Upper lobe of left lung (tissue), 6 donors: ENCODE measurements at places on chromosomes 4 and X. TPM values are rescaled to one million over a fixed set of nuclear protein-coding genes. Genes with fewer than 3 reads are reported as not detected.

DNA sequence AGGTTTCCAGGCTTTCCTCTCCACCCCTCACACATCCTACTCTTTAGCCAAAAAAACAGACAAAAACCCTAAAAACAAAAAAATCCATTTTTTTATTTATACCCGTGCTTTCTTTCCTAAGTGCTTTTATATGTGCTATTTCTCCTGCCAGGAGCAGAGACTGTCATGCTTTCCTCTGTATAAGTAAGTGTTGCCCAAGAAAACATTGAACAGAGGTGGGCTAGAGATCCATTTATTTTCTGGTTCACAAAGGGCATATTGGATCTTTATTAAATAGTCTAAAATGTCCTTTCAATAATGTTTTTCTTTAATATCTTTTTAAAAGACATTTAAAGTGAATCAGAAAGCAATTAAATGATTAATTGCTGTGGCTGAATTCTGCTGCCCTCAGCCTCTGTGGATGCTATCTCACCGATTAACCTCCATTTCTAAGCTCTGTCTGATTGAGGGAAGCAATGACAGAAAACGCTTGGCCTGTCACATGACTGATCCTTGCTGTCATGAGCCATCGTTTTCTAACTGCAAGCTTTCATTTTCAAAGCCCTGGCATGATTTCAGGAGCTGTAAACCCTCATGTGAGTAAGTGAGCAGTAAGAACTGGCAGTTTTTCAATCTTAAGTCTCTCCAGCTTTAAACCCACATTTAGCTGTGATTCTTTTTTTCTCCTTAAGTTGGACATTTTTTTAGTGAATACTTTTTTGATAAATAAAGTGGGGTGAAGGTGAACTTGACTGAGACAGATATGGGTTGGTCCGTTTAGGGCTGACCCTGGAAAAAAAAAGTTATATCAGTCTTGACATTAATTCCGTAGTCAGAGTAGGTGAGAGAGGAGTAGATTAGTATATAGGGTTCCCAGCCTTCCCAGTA lies 180.7 kb upstream of the PGRMC2 start:
- no peak for DNase-seq
- H3K4me1 ChIP-seq, result peaks cover 9% of the 10 kb centered on the region
- H3K27ac ChIP-seq, result peak overlapping the region; percentile 65
- H3K4me3 ChIP-seq, result no peak overlapping the region
- H3K27me3 ChIP-seq, result no peaks in the 10 kb centered on the region

- H3K4me1 ChIP-seq, result peaks cover 14% of the 10 kb centered on the region
- H3K27ac ChIP-seq, result no peak overlapping the region
- no peak for DNase-seq
- H3K27me3 ChIP-seq, result no peaks in the 10 kb centered on the region
Measured at GRCh38 chr4:39442998-39443397, 15.7 kb downstream of the RPL9 start.

DNA sequence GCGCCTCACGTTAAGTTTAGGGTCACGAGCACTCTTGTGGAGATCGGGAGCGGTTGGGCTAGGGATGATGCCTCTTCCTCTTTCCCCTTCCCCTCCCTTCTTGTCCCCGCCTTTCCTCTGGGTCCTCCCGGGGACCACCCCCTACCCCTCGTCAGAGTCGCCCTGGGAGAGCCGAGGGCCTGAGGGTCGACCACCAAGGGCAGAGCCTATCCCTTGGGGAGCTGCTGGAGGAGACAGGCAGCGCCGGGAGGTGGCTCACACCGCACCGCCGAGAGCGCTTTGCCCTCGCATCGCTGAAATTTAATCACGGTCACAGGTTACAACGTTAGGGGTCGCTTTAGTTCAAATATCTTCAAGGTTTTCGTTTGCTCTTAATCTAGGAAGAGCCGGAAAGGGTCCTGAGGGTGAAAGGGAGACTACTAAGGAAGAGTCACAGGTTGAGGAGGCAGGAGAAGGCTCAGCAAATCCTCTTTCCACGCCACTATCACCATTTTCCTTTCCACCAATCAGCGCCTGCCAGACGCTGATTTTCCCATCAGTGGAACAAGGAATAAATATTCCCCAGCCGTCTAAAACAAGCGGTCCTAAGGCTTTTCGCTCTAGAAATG lies 528 bp upstream of the SNCA start:
- H3K36me3 ChIP-seq, result no peaks in the 10 kb centered on the region
- H3K4me1 ChIP-seq, result peaks cover 14% of the 10 kb centered on the region
- peak overlapping the region; percentile 35 for H3K27ac ChIP-seq
- peaks cover 13% of the 10 kb centered on the region for H3K27me3 ChIP-seq
- peak overlapping the region; percentile 48 for H3K4me3 ChIP-seq
- DNase-seq, result no peak

The RTL9 gene
- total RNA-seq, result under 0.01 TPM

- DNase-seq, result no peak
- H3K36me3 ChIP-seq, result no peaks in the 10 kb centered on the region
- H3K27me3 ChIP-seq, result no peaks in the 10 kb centered on the region
- H3K4me3 ChIP-seq, result no peak overlapping the region
- H3K4me1 ChIP-seq, result peaks cover 4% of the 10 kb centered on the region
Measured at GRCh38 chr4:61921920-61922319, 721.8 kb downstream of the ADGRL3 start.

The CYBB gene
- 37.7 TPM for total RNA-seq

DNA sequence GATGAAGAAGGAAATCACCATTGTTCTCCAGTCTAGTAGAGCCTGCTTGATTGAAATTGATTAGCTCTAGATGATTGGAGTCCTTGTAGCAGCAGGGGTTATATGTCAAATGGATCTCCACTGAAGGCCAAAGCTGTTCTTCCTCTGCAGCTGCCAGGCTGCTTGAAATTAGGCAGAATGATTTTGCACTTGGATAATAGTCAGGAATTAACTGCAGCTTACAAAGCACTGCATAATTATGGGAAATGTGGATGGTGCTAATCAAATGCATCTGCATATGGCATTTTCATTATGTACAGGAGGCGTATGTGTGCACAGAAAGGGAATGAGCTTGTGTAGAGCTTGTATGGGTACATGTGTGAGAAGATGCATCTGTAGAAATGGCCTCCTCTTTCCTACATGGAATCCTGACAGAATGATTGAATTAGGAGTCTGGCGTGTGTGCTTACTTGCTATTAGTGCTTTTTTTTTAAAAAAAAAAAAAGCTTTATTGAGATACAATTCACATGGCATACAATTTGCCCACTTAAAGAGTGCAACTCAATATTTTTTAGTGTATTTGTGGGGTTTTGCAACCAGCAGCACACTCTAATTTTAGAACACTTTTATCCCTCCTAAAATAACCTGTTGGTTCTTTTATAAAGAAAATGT lies 65.9 kb downstream of the TMEM131L start:
- H3K27me3 ChIP-seq, result no peaks in the 10 kb centered on the region
- no peak overlapping the region for H3K4me3 ChIP-seq
- no peaks in the 10 kb centered on the region for H3K36me3 ChIP-seq
- DNase-seq, result no peak

DNA sequence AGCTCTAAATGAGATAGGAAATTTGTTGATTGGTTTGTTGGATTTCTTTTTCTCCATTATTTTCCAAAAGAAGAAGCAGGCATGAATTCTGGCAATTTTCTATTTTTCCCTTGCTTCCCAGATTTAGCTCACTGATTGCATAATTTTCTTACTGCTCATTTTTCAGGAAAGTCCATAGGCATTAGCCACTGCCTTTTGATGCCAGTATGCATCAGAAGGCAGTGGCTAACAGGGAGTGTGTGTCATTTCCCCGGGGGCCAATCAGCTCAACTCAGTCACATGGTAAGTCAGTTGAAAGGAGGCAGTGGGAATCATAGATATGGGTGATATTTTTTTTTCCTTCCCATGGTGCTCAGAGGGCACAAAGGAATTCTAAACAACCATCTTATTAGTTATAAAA lies 156.7 kb downstream of the TRIML1 start:
- H3K27ac ChIP-seq, result no peak overlapping the region
- no peaks in the 10 kb centered on the region for H3K36me3 ChIP-seq
- no peaks in the 10 kb centered on the region for H3K27me3 ChIP-seq

DNA sequence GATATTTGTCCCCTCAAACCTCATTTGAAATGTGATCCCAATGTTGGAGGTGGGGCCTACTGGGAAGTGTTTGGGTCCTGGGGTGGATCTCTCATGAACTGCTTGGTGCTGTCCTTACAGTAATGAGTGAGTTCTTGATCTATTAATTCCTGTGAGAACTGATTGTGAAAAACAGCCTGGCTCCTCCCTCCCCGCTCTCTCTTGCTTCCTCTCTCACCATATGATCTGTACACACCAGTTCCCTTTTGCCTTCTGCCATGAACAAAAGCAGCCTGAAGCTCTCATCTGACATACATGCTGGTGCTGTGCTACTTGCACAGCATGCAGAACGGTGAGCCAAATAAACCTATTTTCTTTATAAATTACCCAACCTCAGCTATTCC lies 11.2 kb upstream of the YIPF7 start:
- no peak overlapping the region for H3K27ac ChIP-seq
- no peak overlapping the region for H3K4me3 ChIP-seq
- H3K36me3 ChIP-seq, result no peaks in the 10 kb centered on the region
- no peaks in the 10 kb centered on the region for H3K27me3 ChIP-seq

DNA sequence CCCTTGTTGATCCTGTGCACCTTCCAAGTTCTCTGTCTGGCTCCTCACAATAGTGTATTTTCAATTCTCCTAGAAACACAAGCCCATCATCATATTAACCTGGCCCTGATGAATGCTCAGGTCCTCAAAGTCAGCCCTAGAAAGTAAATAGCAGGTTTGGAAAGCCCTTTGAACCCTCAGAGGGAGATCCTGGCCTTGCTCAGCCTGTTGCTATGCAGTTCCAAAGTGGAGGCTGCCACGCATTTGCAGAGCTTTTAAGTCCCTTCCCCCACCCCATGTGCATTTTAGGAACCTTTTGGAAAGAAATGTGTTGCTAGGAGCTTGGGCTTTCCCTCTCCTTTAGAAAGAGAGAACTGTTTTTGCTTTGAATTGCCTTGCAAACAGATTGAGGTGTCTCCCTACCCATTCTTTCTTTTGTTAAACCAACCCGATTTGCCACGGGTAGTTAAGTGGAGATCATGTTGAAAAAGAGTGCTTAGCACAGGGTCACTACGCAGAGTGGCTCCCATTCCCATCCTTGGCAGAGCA lies 12.2 kb downstream of the MAMLD1 start:
- no peak for DNase-seq
- H3K4me3 ChIP-seq, result no peak overlapping the region
- no peak overlapping the region for H3K27ac ChIP-seq
- no peaks in the 10 kb centered on the region for H3K27me3 ChIP-seq
- H3K4me1 ChIP-seq, result no peaks in the 10 kb centered on the region

GRCh38 chr4:183924362-183925044 lies 19.4 kb downstream of the STOX2 start:
- no peaks in the 10 kb centered on the region for H3K27me3 ChIP-seq
- H3K36me3 ChIP-seq, result no peaks in the 10 kb centered on the region
- H3K4me1 ChIP-seq, result no peaks in the 10 kb centered on the region
- H3K4me3 ChIP-seq, result no peak overlapping the region

DNA sequence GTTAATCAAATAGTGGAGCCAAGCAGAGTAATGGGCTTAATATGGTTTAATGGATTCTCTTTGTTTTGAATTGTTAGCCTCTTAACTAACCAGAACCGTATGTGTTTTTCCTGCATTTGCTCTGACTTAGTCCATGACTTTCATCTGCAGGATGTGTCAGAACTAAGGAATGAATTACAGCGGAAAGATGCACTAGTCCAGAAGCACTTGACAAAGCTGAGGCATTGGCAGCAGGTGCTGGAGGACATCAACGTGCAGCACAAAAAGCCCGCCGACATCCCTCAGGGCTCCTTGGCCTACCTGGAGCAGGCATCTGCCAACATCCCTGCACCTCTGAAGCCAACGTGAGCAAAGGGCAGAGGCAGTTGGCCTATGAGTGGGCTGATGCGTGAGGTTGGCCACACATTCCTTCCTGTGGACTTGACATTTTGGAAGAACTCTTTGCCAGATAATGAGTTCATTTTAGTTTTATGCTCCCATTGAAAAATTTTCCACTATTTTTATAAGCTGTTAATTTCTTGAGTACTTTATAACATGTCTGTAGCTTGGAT lies 9.1 kb downstream of the MED28 start:
- H3K27me3 ChIP-seq, result no peaks in the 10 kb centered on the region
- no peak overlapping the region for H3K4me3 ChIP-seq
- DNase-seq, result no peak
- H3K27ac ChIP-seq, result no peak overlapping the region
- peaks cover 94% of the 10 kb centered on the region for H3K36me3 ChIP-seq
- peaks cover 11% of the 10 kb centered on the region for H3K4me1 ChIP-seq

GRCh38 chr4:82780752-82781231 lies 17.8 kb downstream of the SCD5 start:
- H3K27ac ChIP-seq, result no peak overlapping the region
- H3K27me3 ChIP-seq, result no peaks in the 10 kb centered on the region
- peaks cover 11% of the 10 kb centered on the region for H3K4me1 ChIP-seq
- H3K36me3 ChIP-seq, result no peaks in the 10 kb centered on the region
- peak; percentile 85 for DNase-seq

DNA sequence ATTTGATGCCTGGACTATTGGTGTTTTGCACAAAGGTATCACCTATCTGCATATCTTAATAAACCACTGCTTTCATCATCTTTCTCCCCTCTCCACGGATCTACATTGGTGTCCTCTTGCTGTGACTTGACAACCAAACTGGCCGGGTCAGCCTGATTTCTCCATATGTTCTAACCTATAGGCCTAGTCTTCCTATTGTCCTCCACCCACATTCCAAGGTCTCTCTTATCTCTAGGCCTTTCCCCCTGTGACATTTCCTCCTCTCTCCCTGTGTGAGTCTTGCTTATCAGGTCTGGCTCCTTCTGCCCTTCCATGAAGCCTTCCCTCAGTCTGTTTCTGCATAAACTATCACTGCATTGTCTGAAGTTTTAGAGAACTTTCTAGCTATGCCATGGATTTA lies 33.7 kb downstream of the ARHGAP24 start:
- no peaks in the 10 kb centered on the region for H3K27me3 ChIP-seq
- no peak for DNase-seq
- H3K27ac ChIP-seq, result no peak overlapping the region
- H3K36me3 ChIP-seq, result no peaks in the 10 kb centered on the region

The MYOZ2 gene
- not detected for total RNA-seq

GRCh38 chr4:40916880-40917279 lies 167.1 kb downstream of the NSUN7 start:
- H3K4me3 ChIP-seq, result no peak overlapping the region
- DNase-seq, result no peak
- peaks cover 15% of the 10 kb centered on the region for H3K36me3 ChIP-seq
- peaks cover 17% of the 10 kb centered on the region for H3K4me1 ChIP-seq
- no peak overlapping the region for H3K27ac ChIP-seq

DNA sequence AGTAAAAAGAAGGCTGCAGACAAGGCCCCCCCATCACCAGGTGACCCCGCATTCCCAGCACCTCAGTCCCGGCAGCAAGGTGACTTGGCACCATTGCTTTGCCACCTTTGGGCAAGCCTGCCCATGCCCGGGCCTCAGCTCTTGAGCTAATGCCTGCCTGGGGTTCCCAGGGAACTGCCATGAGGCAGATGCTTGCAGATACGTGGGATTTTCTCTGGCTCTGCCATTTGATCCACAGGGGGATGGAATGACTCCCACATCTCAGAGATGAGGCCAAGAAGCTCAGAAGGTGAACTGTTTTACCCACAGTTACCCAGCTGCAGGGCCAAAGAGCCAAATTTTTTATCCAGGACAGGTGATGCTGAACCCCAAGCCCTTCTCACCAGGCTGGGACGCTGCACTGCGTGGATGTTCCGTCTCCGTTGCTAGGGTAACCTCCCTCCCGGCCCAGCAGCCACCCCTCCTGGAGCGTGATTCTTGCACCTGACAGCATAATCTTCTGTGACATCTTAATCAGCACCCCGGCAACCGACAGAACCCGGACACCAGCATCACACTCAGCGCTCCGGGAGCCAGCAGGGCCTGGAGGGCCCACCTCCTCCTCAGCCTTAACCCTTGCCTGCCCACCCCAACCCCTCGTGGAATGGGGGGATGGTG lies 15.7 kb upstream of the MSX1 start:
- H3K27me3 ChIP-seq, result no peaks in the 10 kb centered on the region
- no peaks in the 10 kb centered on the region for H3K36me3 ChIP-seq
- no peak for DNase-seq
- H3K4me3 ChIP-seq, result no peak overlapping the region

The GPC4 gene
- 58.0 TPM for total RNA-seq
